ENCODE measurements at places on chromosomes 3 and 15.

DNA sequence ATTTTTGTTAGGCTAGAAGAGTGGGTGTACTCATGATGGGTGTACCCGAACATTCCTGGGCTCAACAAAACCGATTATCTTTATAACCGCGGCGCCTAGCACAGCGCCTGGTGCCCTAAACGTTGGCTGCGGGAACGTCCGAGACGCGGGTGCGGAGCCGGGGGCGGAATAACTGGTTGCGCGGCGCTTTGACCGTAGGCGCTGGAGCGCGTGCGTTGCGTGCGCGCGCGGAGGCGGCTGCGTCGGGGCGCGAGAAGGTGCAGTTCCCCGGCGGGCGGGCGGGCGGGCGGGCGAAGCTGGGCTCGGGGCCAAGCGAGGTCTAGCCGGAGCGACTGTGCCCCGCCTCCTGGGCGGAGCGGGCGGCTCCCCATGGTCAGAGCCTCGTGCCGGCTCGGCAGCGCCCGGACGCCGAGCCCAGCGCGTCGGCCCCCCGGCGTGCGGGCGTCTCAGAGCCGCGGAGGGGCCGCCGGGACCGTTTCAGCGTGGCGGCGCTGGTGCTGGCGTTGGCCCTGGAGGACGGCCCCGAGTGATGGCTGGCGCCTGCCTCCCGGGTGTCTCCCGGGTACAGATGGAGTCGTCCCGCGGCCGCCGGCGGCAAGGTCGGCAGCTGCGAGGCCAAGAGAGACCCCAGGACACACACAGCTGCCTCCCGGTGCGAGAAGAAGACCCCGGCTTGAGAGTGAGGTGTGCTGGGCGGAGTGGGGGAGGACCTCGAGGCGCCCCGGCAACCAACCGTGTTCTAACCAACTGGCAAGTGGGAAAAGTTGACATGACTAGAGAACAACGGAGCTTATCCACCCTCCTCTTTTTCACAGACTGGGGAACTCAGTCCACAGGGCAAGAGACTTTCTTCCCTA lies at the start of gene PLAAT1:
Gene PLAAT1, plus strand, starts transcription at position 373 of the 857 bp plus-strand sequence. CDS start 14,429 bp downstream, outside the sequence.
- DNase-seq = no peak

GRCh38 chr3:154105218-154105975 lies 15.8 kb upstream of the ARHGEF26 start:
- DNase-seq = no peak

DNA sequence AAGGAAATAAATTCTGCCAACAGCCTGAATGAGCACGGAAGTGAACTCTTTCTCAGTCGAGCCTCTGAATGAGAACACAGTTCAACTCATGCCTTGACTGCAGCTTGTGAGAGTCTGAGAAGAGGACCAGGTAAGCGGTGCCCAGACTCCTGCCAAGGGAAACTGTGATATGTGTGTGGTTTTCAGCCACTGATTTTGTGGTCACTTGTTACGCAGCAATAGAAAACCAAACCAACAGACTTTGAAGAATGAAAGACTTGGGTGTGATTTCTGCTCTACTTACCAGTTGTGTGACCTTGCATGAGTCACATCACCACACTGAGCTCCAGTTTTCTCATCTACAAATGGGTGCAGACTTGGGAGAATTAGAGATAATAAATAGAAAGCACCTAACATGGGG lies 30.6 kb upstream of the FAM107A start:
- no peak for DNase-seq

DNA sequence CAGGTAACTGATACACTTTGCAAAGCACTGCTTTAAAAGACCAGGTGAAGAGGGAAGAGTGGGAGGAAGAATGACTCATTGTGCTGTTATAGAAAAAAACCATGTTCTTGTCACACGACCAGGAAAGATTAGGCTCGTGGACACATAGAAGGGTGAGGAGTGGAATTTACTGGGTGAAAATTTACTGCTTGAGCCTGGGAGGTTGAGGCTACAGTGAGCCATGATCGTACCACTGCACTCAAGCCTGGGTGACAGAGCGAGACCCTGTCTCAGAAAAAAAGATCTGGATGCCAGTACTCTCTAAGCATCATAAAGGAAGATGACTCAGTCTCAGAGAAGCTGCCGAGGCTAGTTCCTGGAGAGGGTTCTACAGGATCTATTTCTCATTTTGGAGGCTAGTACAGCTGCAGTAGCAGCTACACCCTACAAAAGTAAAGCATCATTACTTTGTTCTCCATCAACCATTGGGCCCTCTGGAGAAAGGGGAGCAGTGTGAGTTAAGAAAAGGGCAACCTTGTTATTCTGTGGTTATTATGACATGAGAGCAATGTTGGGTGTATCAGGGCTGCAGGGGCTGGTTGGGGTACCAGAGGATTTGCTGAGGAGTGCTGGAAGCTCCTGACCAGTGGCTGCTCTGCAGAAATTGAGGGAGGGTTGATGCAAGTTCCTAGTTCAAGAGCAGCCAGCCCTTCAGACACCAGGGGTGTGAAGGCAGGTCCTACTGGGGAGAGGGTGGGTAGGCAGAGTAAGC lies 75.4 kb downstream of the CMTM8 start:
- no peak for DNase-seq

DNA sequence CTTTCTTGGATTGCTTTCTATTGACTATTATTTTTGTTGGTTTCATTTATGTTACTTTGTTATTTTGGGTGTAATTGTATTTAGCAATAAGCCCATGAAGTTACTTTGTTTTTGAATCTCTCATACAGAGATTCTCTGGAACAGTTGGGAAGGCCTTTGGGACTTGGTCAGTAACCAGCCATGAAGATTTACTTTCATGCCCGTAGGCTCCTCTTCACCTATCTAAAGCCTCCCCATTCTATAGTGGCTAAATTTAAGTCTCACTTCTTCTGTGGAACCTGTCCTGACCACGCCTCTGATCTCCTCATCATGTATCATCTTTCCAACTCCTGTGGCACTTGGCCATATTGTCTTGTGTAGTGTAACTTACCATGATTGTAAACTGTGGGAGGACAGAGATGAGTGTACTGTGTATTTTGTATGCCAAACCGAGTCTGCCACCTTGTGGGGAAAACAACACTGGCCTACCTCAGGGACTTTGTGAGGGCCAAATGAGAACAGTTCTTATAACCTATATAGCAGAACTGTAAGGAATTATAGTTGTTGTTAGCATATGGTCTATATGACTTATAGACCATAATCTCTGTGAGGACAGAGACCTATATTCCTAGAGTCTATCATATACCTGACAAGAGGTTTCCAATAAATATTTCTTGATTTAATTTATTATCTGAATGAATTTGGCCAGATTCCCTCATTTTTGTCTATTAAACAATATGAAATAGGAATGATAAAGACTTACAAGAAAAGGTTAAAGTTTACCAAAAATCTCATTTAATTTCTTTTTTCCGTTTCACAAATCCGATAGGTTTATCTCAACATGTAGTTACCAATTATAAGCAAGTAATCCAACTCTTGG lies 75.0 kb downstream of the STARD9 start:
- no peak for DNase-seq

GRCh38 chr3:170523248-170523647 lies 62.6 kb downstream of the SLC7A14 start:
- DNase-seq = no peak

DNA sequence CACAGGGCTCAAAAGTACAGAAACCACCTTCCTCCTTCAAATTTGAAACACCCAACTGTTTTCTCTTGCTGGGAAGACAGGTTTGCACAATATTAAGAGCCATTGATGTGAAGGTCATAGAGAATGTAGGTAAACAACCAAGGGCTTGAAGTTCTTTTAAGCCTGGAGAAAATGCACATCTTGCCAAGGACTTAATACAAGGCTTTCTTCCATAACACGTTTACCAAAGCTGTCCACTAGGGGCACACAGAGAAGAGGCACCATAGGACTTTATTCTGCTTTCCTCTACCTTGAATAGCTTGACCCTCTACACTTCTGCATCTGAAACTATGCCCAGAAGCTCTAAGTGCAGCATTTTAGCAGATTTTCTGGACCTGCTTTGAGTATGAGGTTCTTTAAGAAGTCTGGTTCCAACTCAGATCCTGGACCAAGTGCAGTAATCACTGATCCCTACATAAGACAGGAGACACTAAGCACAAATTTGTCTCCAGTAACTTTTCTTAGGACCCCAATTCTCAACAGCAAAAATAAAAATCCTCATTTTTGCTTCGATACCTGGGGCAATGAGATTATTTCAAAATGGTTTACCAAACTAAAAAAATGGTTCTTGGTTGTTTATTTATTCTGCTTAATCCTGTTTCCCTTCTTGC lies 138.0 kb downstream of the FBN1 start:
- no peak for DNase-seq

DNA sequence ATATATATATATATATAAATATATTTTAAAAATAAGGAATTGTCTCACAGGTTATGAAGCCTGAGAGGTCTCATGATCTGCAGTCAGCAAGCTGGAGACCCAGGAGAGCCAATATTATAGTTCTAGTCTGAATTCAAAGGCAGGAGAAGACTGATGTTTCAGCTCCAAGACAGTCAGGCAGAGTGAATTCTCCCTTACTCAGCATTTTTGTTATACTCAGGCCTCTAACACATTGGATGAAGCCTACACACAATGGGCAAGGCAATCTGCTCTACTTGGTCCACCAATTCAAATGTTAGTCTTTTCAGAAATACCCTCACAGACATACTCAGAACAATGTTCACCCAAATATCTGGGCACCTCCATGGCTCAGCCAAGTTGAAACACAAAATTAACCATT lies 157.2 kb downstream of the GOLIM4 start:
- DNase-seq = no peak

DNA sequence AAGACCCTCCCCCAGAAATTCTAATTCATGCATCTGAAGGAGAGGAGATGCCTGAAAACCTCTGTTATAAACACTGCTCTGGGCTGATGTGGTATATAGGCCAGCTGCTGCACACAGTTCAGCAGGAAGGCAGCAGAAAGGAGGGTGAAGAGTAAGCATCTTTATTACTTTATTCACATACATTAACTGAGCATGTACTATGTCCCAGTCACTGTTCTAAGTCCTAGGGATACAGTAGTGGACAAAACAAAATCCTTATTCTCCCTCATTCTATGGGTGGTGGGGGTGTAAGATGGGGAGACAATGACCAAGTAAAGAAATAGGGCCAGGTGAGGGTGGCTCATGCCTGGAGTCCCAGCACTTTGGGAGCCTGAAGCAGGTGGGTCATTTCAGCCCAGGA lies 17.8 kb upstream of the CHRNB4 start:
- DNase-seq = no peak

DNA sequence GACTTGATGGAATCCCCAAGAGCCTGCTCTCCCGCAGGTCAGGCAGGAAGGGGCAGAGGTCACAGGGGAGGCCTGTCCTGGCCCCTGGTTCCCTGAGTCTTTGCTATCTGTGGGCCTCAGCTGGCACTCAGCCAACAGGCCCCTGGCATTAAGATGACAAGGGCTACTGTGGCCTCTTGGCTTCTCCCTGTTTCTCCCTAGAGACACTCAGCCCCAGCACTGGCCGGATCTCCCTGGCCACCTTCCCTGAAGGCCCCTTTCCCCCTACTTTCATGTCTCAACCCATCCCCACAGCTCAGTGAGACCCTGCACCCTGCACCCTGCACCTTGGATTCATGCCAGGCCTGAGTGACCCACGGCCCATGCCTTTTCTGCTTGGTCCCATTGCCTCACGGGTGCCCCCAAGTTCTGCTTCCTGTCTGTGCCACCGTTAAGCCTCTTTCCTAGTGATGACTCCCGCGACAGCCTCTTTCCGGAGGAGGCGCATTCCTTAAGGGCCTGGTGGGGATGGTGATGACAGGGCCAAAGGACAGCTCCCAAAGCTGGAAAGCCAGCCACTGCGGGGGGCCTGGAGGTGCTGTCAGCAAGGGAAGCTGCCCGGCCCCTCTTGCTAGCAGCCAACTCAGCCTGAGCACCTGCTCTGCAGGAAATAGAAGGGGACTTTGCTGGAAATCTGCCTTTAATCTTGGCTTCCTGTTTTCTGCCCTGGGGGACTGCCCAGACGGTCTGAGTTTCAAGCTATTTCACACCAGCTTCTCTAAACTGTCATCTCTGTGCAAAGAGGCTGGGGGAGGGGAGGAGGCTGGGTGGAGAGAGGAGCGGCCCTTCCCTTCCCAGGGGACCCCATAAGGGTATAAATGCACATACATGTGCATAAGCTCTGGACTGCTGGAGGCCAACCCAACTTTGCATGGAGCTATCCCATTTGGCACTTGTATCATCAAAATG lies 4.8 kb upstream of the CSK start:
- no peak for DNase-seq

DNA sequence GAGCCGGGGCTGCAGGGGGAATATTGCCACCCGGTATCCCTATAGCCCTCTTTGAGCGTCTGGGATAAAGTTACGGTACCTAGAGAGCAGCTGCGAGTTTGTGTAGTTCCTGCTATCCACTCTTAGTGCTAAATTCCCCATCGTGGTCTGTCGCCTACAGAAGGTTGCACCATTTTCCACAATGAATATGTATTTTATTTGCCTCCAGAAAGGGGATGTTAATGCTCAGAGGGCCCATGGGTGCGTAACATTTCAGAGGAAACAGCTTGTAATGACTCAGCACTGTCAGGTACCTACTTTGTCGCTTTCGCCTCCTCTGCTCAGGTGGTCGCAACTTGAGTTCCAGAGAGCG lies 1.1 kb downstream of the SLCO3A1 start:
- no peak for DNase-seq

- DNase-seq = peak; percentile 93
These were observed 107.8 kb downstream of the MBNL1 start for GRCh38 chr3:152376351-152377183.

- DNase-seq = no peak
These were observed 19.3 kb upstream of the ATOSA start for GRCh38 chr15:52698514-52698913.

- no peak for DNase-seq
These were observed 5.6 kb downstream of the VGLL3 start for GRCh38 chr3:86985181-86985826.
